ENCODE measurements at places on chromosomes 7 and 10.

GRCh38 chr10:92238586-92239098 is 52.2 kb downstream of the CPEB3 start:
- no peak for DNase-seq

DNA sequence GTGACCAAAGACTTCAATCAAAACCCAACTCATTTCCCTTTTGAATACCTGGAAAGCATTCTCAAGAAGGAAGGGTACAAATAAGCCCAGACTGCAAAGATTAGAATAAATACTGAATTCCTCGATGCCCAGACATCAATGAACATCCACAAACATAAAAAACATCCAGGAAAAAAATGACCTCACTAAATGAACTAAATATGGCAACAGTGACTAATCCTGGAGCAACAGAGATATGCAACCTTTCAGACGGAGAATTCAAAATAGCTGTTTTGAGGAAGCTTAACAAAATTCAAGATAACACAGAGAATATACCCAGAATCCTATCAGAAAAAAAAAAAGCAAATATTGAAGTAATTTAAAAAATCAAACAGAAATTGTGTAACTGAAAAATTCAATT is 43.2 kb downstream of the PCLO start:
- no peak for DNase-seq

DNA sequence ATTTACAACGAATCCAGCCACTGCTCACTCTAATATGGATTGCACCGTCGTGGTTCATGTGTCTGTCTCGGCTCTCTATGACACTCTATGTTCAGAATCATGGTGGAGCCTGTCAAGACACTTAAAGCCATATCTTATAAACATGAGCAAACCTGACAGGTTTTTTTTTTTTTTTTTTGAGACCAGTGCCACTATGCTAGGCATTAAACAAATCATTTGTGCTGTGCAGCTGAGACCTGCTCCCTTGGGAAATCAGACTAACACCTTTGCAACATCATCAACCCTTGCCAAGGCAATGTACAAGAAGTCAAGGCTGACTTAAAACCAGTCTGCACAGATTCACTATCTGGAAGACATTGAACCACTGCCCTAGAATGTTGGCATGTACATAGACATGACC is 181.2 kb upstream of the ANK3 start:
- no peak for DNase-seq

DNA sequence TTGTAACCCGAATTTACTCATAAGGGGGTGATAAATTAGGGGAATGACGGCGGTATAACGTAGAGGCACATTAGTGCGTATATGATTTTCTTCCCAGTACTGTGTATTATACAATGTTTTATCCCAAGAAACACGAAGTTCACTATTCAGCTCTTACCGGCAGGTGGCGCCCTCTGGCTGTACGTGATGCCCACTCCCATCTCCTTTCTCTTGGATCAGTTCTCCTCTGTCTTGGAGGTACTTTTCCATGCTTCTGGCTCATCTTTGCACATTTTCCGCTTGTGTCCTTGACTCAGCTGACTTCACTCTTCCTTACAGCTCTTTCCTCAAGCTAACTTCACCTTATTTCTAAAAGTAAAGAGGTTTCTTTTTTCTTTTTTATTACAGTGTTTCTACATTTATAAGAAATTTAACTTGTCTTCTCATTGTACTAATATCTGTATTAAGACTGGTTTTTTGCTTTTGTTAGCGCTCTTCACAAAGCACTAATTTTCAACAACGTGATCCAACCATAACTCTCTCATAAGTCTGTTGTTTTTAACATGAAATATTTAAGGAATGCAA is 21.3 kb downstream of the TMEM176B start:
- peak; percentile 55 for DNase-seq

GRCh38 chr7:2100278-2101208 is 132.2 kb downstream of the MAD1L1 start:
- DNase-seq = no peak

DNA sequence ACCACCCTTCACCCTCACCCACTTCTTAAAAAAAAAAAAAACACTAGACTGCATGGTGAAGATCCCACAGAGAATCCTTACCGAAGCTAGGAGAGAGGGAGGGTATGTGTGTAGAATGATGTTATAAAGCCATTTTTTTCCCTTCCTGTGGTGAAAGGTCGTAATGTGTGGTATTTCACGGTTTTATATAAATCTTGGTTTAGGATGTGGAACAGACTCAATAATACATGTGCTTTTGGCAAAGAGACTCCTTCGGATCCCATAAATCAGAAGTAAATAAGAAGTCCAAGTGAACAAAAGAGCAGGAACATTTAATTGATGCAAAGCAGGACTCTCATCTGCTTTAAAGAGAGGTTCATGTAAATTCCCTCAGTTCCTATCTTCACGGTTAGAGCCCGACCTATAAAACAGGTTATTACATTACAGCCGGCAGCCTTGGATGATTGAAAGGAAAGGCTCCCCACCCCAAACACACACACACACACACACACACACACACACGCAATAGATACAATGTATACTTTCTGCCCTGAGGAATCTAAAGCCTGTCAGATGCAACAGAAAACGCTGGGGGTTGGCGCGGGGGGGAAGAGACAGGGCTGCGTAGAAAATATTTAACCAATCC is 8.8 kb downstream of the DLX5 start:
- DNase-seq = no peak

DNA sequence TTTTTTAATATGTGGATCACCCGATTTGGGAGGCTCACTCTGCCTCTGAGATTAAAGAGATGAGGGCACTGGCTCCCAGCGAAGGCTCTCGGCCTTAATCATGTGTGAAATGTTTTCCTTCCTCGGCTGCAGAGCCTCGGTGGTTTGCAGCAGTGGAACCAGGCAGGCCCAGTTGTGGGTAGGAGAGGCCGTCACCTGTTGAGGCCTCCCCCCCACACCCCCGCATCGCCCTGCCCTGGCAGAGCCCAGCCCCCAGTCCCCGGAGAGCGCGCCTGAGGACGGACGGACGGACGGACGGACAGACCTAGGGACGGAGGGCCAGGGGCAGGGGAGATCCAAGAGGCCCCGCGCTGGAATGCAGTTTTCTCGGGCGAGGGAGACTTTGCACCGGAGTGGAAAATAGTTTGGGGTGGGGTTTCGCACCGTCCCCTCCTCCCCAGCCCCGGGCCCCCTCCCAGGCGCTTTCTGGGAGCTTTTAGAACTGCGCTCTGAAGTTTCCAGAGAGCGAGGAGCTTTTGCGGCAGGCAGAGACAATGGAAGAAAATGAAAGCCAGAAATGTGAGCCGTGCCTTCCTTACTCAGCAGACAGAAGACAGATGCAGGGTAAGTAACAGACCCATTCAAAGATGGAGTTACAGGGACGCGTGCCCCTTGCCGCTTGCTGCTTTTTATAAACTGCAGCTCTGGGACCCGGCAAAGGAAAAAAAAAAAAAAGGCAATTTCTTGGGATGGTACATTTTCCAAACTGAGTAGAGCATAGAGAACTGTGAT is at the start of gene KIAA1217:
Gene KIAA1217, plus strand, starts transcription at position 478 of the 771 bp plus-strand sequence. Its CDS starts 56 bp downstream, at position 534.
- no peak for DNase-seq

DNA sequence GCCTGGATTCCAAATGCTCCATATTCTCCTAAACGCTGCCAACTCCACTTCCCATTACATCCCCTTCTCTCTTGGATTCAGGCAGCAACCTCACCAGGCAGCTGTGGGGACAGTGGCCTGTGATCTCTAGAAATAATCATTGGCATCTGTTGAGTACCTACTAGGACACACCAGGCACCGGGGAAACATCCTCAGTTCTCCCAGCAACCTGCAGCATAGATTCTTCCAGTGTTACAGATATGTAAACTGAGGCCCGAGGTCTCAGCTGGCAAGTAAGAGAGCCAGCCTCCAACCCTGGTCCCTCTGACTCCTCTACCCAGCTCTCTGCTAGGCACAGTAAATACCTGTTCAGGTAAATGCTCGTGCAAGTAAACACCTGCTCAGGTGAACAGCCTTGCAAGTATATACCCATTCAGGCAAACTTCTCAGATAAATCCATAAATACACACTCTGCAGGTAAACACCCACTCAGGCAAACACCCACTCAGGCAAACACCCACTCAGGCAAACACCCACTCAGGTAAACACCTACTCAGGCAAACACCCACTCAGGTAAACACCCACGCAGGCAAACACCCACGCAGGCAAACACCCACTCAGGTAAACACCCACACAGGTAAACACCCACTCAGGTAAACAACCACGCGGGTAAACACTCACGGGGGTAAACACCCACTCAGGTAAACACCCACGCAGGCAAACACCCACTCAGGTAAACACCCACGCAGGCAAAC is 18.7 kb downstream of the ASB13 start:
- no peak for DNase-seq

- DNase-seq = no peak
These were observed 93.2 kb downstream of the ZRANB1 start for GRCh38 chr10:125035136-125035535.

- no peak for DNase-seq
These were observed 103.1 kb downstream of the NRF1 start for GRCh38 chr7:129714514-129715063.

- no peak for DNase-seq
These were observed 28.2 kb upstream of the BMS1 start for GRCh38 chr10:42754155-42755027.

- DNase-seq = no peak
These were observed 130.7 kb upstream of the CELF2 start for GRCh38 chr10:10886861-10887531.

- DNase-seq = peak; percentile 15
These were observed 217.8 kb upstream of the HPS1 start for GRCh38 chr10:98664329-98665042.

DNA sequence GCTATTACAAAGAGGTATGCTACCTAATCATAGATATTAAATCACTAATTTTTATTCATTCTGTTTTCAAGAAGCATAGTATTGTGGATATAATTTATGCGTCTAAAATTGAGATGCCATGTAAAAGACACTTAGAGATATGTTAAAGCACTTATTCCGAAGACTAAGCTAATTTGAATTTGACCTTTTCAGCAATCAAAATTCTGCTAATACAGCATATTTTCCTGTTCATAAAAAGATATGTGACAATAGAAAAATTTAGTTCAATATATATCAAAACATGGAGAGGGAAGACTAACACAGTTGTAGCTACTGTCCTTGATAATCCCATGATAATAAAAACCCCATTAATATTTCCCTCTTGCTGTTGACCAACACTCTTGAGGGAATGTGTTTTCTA is 386.6 kb upstream of the TEX47 start:
- DNase-seq = no peak

- DNase-seq = no peak
These were observed 341.3 kb upstream of the SHH start for GRCh38 chr7:156153590-156153989.

- DNase-seq = no peak
These were observed 20.2 kb downstream of the SLC16A12 start for GRCh38 chr10:89515031-89515841.

DNA sequence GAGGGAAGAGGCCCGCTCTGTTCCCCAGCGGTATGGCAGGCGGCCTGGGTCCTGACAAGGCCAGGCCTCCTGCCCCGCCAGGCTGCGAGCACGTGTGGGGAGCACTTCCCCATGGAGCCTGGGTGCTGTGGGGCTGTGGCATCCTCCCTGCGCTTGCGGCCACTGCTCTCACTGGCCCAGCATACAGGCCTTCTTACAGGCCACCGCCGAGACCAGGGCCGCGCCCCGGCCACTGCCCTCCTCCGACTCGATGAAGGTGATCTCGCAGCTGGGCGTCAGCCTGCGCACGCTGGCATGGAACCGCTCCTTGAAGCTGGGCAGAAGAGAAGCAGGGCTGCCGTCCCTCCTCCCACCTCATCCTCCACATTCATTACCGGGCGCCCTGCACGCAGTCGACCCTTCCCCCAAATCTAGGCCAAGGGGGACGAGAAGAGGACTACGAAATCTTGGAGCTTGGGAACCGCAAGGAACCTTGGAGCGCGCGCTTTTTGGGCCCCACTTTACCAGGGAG is 3.9 kb upstream of the MYL7 start:
- DNase-seq = no peak

- DNase-seq = no peak
These were observed 29.9 kb upstream of the MAT1A start for GRCh38 chr10:80319318-80319717.

DNA sequence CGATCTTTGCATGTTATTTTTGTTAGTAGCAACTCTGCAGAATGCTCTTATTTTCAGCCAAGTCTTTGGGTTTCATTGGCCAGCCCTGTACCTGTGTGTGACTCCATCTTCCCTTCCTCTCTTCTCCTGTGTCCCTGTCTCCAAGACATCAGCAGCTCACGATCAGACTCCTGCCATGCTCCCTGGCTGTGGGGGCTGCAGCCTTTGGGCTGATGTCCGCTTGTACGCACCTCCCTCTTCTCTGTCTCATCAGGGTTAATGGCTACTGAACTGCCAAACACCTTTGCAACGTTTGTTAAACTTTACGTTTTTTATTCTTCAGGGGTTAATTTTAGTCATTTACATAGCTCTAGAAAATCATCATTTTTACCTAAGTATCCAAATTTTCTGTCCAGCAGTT is 103.5 kb upstream of the RET start:
- DNase-seq = no peak

- no peak for DNase-seq
These were observed 16.0 kb upstream of the HK1 start for GRCh38 chr10:69262292-69262751.

DNA sequence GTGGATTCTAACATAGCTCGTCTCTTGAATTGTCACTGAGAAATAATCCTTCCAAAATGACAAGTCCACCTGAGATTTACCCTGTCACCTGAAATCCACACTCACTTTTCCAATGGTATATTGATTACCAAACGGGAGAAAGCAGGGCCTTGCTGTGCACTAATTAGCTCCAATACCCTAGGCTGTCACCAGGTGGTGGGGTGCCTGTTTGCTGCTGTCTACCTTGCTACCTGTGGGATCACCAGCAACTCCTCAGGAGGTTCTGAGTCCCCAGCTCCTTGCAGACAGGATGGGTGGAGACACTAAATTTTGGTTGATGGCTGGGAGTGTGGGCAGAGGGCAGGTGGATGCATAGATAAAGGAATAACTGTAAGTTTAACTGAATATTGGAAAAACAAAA is 237.2 kb upstream of the ZNF32 start:
- no peak for DNase-seq

DNA sequence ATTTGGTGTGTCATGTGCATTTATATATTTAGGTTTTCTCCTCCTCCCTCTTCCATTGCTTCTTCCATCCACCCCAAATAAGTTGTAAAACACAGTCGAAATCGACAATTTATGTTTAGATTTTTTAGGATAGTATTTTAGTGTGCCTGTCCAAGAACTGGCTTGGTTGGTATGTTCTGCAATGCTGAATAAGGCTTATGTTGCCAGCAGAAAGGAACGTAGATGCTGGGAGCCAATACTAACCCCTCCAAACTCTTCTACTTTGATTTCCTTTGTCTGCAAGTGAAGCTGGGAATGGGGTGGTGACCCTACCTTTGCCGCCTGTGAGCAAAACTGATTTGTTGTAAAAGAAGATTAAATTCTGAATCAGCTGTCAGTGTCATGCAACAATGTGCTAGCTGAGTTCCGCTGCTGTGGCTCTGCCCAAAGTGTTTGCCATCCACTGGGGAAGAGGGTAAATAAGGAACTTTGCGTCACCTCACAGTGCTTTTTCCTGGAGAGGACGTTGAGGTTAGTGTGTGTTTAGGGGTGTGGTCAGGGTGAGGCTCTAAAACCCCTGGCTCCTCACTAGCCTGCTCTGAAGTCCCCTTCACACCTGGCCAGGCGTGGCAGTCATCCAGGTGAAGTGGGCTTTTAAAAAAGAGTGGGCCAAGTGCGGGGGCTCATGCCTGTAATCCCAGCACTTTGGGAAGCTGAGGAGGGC is 44.4 kb downstream of the TACC2 start:
- DNase-seq = no peak

GRCh38 chr7:101373812-101374614 is 11.3 kb downstream of the COL26A1 start:
- DNase-seq = no peak

Data from Panc1 (cell line).